PC-3 (cell line): ENCODE measurements at places on chromosomes 2 and 18. TPM values are rescaled to one million over a fixed set of nuclear protein-coding genes. Genes with fewer than 3 reads are reported as not detected.

The DPP10 gene
- not detected in 2 replicates for total RNA-seq

The MEP1B gene
- not detected in 2 replicates for total RNA-seq

- H3K27ac ChIP-seq: no peak overlapping the region
- H3K36me3 ChIP-seq: no peaks in the 10 kb centered on the region
- DNase-seq: no peak
- H3K4me1 ChIP-seq: no peaks in the 10 kb centered on the region
- H3K4me3 ChIP-seq: no peak overlapping the region
- no peaks in the 10 kb centered on the region for H3K27me3 ChIP-seq
Measured at GRCh38 chr2:210038078-210038477, 35.6 kb downstream of the RPE start.

- DNase-seq: peak; percentile 10
- no peak overlapping the region for H3K4me3 ChIP-seq
- H3K4me1 ChIP-seq: peaks cover 17% of the 10 kb centered on the region
- H3K27ac ChIP-seq: no peak overlapping the region
Measured at GRCh38 chr2:171146633-171147032, 14.1 kb downstream of the TLK1 start.

- no peaks in the 10 kb centered on the region for H3K4me1 ChIP-seq
- no peak overlapping the region for H3K4me3 ChIP-seq
- DNase-seq: peak; percentile 60
- no peak overlapping the region for H3K27ac ChIP-seq
Measured at GRCh38 chr18:77177009-77177408, 44.4 kb upstream of the MBP start.

The PNO1 gene
- 50.8 and 64.1 TPM in 2 replicates for total RNA-seq

The RUFY4 gene
- total RNA-seq: not detected in 2 replicates

DNA sequence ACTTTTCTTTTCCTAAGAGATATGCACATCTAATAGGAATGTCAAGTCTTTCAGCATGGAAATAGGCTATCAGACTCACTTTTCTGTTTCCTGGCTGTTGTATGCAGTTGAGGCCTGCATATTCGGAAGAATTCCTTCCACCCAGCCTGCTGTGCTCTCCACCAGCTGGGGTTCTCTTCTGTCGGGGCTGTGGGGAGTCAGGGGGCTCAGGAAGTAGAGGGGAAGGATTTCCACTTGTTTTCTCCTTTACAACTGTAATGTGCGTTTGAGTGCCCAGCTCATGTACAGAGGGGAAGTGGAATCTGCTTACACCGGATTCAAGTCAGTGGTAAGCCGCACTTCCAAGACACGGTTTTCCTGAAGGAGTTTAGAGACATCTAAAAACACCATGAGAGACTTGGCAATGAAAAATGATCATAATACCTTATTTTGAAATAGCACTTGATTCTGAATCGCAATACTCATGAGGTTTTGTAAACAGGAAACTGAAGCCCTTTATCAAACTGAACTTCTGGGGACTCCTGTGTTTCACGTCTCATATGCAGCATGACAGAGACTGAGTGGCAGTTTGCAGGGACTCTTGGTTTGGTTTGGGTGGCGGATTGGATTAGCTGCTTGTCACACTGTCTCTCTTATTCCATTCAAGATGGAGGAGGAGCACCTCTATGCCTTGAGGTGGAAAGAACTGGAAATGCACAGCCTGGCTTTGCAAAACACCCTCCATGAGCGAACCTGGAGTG is 90.4 kb downstream of the MTCL1 start:
- no peak overlapping the region for H3K4me3 ChIP-seq
- peaks cover 11% of the 10 kb centered on the region; the same call in 1 of the 2 replicates for H3K36me3 ChIP-seq
- H3K4me1 ChIP-seq: peaks cover 75% of the 10 kb centered on the region
- no peaks in the 10 kb centered on the region for H3K27me3 ChIP-seq

DNA sequence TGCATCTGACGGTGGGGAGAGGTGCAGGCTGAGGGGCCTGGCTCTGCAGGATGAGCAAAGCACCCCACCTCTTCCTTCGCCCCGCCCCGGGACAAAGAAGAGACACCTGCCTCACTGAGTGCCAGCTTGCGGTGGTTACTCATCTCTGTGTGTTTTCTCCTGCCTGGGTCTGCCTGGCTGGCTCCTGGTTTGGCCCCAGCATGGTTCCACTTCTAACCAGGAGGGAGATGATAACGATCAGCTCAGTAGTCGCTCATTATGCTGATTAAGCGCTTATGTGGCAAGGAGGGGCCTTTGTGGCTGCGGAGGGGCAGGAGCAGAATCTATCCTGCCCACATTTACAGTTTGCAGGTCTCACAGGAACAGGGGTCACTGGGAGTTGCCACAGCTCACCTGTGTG is 68.7 kb upstream of the EDAR start:
- H3K27me3 ChIP-seq: no peaks in the 10 kb centered on the region
- no peaks in the 10 kb centered on the region for H3K36me3 ChIP-seq
- DNase-seq: no peak
- H3K4me3 ChIP-seq: no peak overlapping the region
- H3K4me1 ChIP-seq: no peaks in the 10 kb centered on the region

- H3K36me3 ChIP-seq: no peaks in the 10 kb centered on the region
- no peak overlapping the region for H3K4me3 ChIP-seq
- peaks cover 10% of the 10 kb centered on the region for H3K4me1 ChIP-seq
- no peak for DNase-seq
Measured at GRCh38 chr2:84477886-84478285, 18.8 kb upstream of the SUCLG1 start.

The AQP12B gene
- total RNA-seq: not detected in 2 replicates

The SPATA3 gene
- not detected in 2 replicates for total RNA-seq

The STARD6 gene
- total RNA-seq: not detected in 2 replicates

DNA sequence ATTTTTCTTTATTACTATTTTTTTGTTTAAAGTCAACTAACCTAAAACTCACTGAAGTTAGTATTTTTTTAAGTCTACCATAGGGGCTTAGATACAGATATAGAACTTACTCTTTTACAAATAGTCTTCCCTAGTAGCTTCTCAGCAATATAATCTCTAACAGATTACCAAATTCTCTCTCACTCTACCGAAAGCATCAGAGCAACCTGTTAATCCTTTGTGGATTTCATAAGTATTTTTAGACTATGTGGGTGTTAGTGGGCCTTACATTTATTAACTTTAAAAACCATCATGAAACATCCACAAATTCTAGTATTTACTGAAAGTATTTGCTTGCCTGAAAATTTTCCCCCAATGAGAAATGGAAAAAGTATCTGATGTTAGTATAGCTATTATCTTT is 84.6 kb upstream of the TFPI start:
- H3K36me3 ChIP-seq: no peaks in the 10 kb centered on the region
- no peak overlapping the region for H3K4me3 ChIP-seq
- DNase-seq: no peak
- H3K27ac ChIP-seq: no peak overlapping the region
- H3K27me3 ChIP-seq: no peaks in the 10 kb centered on the region

The STAT4 gene
- 1.6 and 2.2 TPM in 2 replicates for total RNA-seq

The LIMS2 gene
- 4.6 and 5.0 TPM in 2 replicates for total RNA-seq

DNA sequence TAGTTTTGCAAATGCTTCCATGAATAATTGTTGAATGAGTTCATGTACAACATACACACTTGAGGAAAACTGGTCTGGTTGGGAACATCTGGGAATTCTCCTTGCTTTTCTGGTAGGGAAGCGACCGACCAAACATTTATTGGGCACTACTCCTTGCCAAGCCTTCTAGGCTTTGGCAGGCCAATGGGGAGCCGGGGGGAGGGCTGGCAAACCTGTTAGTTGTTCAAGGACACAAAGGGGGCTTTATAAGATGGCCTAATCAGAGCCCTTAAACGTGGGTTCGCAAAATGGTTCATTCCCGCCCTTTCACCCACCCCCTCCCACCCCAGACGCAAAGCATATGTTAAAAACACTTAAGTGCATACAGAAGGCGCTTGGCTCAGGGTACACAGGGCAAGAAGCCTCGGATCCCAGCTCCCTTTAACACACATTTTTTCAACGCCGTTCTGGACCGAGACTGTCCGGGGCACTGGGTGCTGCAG is 844 bp upstream of the VSNL1 start:
- H3K36me3 ChIP-seq: no peaks in the 10 kb centered on the region
- peaks cover 82% of the 10 kb centered on the region for H3K27me3 ChIP-seq
- no peak overlapping the region for H3K4me3 ChIP-seq
- no peak for DNase-seq
- no peak overlapping the region for H3K27ac ChIP-seq

DNA sequence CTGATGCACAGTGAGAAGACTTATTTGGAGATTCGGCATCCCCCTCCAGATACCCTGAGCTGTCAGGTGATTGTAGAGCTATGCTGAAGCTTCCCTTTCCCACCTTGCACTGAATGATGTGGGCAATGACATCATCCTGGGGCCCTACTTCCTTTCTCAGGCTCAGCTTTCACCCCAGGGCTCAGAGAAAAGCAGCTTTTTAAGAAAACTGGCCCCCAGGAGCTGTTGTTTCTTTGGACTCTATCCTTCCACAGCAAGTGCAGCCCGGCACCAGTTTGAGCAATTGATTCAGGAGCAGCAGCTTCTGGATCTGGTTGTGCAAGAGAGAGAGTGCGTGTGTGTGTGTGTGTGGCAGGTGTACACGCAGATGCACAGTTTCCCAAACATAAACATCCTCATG is 251.3 kb downstream of the ANAPC1 start:
- no peak overlapping the region for H3K4me3 ChIP-seq
- H3K4me1 ChIP-seq: no peaks in the 10 kb centered on the region
- H3K27me3 ChIP-seq: no peaks in the 10 kb centered on the region
- H3K27ac ChIP-seq: no peak overlapping the region

- no peaks in the 10 kb centered on the region for H3K36me3 ChIP-seq
- DNase-seq: no peak
- H3K27me3 ChIP-seq: no peaks in the 10 kb centered on the region
- no peaks in the 10 kb centered on the region for H3K4me1 ChIP-seq
Measured at GRCh38 chr2:195352581-195352980, 304.4 kb upstream of the SLC39A10 start.

- H3K4me1 ChIP-seq: peaks cover 5% of the 10 kb centered on the region
- no peak overlapping the region for H3K4me3 ChIP-seq
- DNase-seq: no peak
- H3K27me3 ChIP-seq: no peaks in the 10 kb centered on the region
Measured at GRCh38 chr2:48414980-48415835, 114.7 kb upstream of the STON1 start.

- H3K36me3 ChIP-seq: no peaks in the 10 kb centered on the region
- H3K4me3 ChIP-seq: no peak overlapping the region
- peak; percentile 56 for DNase-seq
- H3K27me3 ChIP-seq: no peaks in the 10 kb centered on the region
- H3K4me1 ChIP-seq: no peaks in the 10 kb centered on the region
Measured at GRCh38 chr2:233928594-233929351, 11.6 kb downstream of the TRPM8 start.

DNA sequence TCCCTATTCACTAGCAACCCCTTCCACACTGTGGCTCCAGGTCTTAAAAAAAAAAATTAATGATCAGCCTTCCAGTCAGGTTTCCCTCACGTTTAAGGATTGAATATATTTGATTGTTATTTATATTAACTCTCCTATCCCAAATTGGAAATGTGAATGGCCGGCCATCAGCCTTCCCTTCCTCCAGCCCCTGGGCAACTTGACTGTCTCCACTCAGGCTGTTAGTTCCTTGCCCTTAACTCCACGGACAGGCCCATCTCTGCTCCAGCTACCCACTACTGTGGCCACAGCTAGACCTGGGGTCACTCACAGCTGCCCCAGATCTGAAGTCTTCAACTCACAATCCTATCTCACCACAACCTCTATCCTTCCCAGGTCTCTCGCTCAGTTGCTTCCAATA is 39.9 kb downstream of the THOC1 start:
- DNase-seq: no peak
- no peaks in the 10 kb centered on the region for H3K27me3 ChIP-seq
- H3K27ac ChIP-seq: no peak overlapping the region
- H3K36me3 ChIP-seq: peaks cover 22% of the 10 kb centered on the region
- no peak overlapping the region for H3K4me3 ChIP-seq
- no peaks in the 10 kb centered on the region for H3K4me1 ChIP-seq

The TCF7L1 gene
- 1.8 and 2.8 TPM in 2 replicates for total RNA-seq

DNA sequence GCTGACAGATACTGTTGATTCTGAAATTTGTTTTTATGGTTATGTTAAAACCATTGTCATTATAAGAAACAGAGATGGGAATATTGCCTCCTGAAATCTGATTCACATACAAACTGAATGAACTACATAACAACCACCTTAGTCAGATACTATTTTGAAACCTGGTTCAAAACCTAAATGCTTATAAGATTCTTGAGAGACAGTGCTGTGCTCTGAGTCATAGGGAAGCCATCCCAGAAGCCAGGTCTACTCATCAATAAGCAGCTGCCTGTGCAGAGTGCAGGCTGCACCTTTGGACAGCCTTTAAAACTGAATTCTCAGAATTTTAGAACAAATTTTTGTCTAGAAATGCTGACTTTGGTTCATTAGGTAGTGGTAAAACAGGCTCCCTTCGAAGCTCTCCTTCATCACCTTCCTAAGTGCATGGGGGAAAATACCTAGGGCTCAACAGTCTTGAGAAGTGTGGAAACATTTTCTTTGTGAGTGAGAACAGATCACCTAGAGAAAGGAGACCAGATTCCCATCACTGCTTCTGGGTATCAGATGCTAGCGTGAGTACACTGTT is at the start of gene SERPINB7:
Gene SERPINB7, plus strand, starts transcription at position 253 of the 565 bp plus-strand sequence. CDS start 6,955 bp downstream, outside the sequence.
- no peaks in the 10 kb centered on the region for H3K27me3 ChIP-seq
- peak within 1 kb of the TSS; percentile 97 for H3K27ac ChIP-seq
- H3K4me3 ChIP-seq: peak within 1 kb of the TSS; percentile 51
- peak; percentile 96 for DNase-seq

The RSAD2 gene
- total RNA-seq: 0.35 and 2.1 TPM in 2 replicates

DNA sequence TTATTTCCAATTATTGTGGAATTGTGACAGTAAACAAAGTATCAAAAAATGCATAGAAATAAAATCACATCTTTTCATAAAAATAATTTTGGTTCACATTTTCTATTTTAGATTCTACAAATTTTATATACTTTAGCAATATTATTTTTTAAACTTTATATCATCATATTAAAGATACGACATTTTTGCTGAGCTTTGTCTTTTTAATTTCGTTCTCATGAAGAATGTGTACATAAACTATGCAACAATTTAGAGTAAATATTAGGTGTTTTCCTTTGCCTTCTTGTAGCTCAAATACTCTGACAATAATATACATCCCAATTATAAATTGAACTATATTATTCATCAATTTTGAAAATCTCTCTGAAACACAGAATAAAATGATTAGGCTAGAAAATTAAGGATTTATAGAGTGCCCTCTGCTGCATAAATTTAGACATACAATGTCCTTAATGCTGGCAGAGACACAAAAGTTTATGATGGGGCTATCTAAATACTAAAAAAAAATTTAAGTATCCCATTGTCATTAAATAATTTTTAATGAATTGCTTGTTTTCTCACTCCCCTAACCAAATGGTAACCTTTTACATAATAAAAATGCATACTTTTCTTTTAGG is 45.7 kb downstream of the CCDC102B start:
- DNase-seq: peak; percentile 9
- H3K4me3 ChIP-seq: no peak overlapping the region
- H3K36me3 ChIP-seq: no peaks in the 10 kb centered on the region
- no peak overlapping the region for H3K27ac ChIP-seq
- H3K4me1 ChIP-seq: peaks cover 16% of the 10 kb centered on the region
